ENCODE measurements at places on chromosomes 4 and X.

DNA sequence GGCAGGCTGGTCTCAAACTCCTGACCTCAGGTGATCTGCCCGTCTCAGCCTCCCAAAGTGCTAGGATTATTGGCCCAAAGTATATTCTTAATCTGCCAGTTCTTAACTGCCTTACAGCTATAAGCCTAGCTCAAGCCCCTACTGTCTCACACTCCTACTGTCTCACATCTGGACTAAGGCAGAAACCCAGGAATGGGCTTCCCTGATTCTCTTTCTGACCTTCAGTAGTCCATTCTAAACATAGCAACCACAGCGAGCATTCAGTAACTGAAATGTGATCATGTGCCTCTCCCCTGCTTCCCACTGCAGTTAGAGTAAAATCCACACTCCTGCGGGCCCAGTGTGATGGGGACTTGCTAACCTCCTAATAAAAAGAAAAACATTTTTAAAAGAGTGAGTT lies 58.9 kb downstream of the MTMR1 start:
- no peak for DNase-seq

GRCh38 chr4:138299881-138300280 lies 57.7 kb upstream of the SLC7A11 start:
- DNase-seq = no peak

DNA sequence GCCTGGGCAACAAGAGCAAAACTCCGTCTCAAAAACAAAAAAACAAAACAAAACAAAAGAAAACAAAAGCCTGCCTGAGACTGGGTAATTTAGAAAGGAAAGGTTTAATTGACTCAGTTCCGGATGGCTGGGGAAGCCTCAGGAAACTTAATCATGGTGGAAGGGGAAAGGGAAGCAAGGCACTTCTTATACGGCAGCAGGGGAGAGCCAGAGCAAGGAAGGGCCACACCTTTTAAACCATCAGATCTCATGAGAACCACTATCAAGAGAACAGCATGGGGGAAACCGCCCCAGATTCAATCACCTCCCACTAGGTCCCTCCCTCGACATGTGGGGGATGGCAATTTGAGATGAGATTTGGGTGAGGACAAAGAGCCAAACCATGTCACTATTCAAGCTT lies 122.2 kb downstream of the UBE2K start:
- no peak for DNase-seq

- no peak for DNase-seq
These were observed 261.1 kb upstream of the PLCXD1 start for GRCh38 chrX:19912-20571.

- DNase-seq = no peak
These were observed 29.1 kb downstream of the MAGED1 start for GRCh38 chrX:51922561-51922960.

DNA sequence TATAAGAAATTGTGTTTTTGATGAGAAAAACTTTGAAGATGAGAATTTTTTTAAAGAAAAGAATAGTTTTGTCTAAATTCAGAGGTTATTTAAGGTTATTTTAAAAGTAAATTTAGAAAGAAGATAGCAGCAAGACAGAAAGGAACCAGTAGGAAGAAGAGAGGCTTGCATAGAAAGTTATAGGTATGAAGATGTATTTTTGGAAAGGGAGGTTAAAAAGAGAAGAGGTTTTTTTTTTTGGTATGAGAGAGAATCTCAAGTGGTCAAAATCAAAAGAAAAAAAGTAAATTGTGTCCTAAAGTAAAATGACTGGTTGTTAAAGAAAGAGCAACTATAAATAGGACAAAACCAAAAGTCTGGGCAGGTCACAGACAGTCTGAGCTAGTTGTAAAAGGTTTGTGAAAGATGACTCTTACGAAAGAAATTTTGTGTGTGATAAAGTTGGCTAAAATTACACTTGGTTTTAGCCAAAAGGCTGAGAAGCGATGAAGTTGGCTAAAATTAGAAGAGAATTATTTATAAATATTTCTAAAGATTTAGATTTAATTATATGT lies 16.4 kb upstream of the EIF4E start:
- DNase-seq = no peak

GRCh38 chrX:125404667-125405160 lies 85.0 kb downstream of the TEX13C start:
- no peak for DNase-seq

DNA sequence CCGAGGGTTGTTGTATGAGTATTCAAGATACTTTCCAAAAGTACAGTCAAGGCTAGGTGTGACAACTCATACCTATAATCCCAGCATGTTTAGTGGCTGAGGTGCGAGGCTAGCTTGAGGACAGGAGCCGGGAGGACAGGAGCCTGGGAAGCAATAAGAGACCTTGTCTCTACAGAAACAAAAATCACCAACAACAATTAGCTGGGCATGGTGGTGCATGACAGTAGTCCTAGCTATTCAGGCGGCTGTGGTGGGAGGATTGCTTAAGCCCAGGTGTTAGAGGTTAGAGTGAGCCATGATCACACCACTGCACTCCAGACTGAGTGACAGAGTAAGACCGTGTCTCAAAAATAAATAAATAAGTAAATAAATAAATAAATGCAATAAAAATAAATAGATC lies 91.6 kb downstream of the TLL1 start:
- DNase-seq = no peak

GRCh38 chrX:112867570-112867969 lies 26.9 kb upstream of the AMOT start:
- DNase-seq = no peak

DNA sequence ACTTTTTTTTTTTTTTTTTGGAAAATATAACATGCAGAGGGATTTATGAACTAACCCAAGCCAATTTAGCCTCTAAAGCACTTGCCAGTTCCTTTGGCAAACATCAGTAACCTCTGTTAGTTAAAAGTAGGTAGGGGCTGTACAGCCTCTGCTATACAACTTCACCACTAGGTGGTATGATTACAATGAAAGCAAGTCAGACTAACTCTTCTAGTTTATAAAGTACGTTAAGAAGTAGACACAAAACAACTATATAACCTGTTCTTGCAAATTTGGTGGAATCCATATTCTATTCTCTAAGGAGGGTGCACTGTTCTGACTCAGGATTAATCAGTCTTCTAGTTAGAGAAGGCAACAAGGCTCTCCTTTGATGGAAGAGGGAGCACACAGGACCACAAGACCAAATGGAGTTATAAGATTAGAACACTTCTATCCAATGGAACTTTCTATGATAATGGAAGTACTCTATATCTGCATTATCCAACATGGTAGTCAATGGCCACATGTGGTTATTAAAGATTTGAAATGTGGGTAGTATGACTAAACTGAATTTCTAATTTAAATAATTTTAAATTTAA lies 12.8 kb downstream of the AIMP1 start:
- DNase-seq = no peak

- no peak for DNase-seq
These were observed 157.7 kb downstream of the CBR4 start for GRCh38 chr4:168852387-168852786.

- DNase-seq = no peak
These were observed at the start of gene DAPP1 for GRCh38 chr4:99816545-99817308. Gene DAPP1, plus strand, starts transcription at chr4:99816827. Its CDS starts 87 bp downstream, at chr4:99816914.

GRCh38 chrX:154397888-154398667 lies at the start of gene RPL10:
Gene RPL10, plus strand, starts transcription at chrX:154398377. Its CDS starts 143 bp downstream, at chrX:154398520.
- peak; percentile 99 for DNase-seq

- no peak for DNase-seq
These were observed 24.2 kb downstream of the OTOP1 start for GRCh38 chr4:4202510-4202909.

GRCh38 chrX:73828080-73828720 lies 265.2 kb downstream of the CHIC1 start:
- no peak for DNase-seq

- DNase-seq = no peak
These were observed 348.0 kb upstream of the NR3C2 start for GRCh38 chr4:148790246-148790645.

DNA sequence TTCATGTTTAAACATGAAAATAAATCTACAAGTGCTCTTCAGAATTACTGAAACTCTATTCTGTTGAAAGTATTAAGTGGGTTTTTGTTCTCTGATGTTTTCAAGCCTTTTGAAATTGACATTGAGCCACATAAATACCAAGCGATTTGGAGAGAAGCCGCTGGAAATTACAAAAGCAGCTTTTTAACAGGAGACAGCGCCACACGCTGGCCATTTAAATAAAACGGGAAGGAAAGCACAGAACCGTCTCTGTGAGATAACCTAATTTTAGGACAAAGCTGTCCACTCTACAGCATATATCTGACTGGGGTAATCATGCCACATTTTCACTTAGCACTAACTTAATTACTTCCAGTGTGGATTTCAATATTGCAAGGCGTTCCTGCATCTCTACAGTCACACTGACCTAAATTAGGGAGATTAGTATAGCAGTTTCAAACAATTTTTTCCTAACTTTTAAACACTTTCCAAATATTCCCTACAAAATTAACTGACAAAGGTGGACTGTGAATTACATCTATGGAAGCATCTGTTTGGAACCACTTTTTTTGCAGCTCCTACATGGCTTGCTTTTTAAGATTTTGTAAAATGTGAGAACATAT lies 6.8 kb upstream of the ANOS1 start:
- DNase-seq = no peak

GRCh38 chr4:131644619-131645018 lies 1504.5 kb upstream of the PCDH10 start:
- no peak for DNase-seq

DNA sequence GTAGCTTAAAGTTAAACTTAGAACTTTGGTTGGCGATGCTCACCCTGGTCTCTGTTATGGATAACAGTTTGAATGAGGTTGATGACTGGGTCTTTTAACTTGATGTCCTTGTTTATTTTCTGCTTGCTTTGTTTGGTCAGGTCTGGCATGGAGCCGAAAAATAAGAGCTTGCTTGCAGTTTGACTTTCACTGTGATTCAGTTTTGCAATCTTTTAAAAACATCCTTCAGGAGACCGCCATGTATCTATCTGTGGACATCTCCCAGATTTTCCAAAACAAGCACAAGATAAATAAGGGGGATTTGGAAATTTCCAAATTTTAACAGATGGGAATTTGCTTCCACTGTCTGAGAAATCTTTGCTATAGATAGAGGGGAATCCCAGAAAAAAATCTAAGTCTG lies 246.7 kb downstream of the PALLD start:
- DNase-seq = no peak

GRCh38 chr4:176758731-176759130 lies 34.0 kb downstream of the VEGFC start:
- DNase-seq = no peak

DNA sequence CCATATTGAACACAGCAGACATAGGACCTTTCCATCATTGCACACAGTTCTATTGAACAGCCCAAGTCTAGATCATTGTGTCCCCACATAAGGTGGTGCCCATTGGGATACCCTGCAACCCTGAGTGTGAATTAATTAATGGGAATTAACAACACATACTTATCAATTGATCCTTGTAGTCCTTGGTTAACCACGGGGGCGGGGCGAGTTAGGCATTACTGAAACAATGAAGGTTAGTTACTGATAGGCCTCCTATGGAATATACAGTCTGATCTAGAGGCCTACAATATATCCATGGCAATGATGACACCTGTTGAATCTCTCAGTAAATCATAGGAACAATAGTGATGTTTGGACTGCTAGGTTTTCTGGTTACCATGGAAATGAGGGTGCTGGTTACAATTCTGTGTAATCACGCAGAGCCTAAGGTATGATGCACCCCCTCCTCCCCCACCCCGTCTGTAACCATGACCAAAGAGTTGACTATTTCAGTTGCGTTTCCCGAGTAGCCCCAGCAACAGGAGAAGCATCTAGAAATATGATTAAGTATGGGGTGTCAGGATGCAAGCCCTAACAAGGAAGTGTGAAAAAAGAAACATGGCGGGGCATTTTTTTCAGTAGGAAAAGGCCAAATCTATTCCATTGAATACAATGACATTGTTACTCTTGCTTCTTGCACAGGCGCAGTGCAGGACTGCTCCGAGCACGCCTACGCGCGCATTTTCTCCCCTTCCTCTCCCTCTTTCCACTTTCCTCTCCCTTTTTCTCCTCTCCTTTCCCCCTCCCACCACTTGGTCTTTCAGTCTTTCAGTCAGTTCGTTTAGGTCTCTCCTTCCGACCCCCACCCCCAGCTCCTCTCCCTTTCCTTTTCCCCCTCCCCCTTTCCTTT lies 677 bp upstream of the NONO start:
- DNase-seq = no peak

DNA sequence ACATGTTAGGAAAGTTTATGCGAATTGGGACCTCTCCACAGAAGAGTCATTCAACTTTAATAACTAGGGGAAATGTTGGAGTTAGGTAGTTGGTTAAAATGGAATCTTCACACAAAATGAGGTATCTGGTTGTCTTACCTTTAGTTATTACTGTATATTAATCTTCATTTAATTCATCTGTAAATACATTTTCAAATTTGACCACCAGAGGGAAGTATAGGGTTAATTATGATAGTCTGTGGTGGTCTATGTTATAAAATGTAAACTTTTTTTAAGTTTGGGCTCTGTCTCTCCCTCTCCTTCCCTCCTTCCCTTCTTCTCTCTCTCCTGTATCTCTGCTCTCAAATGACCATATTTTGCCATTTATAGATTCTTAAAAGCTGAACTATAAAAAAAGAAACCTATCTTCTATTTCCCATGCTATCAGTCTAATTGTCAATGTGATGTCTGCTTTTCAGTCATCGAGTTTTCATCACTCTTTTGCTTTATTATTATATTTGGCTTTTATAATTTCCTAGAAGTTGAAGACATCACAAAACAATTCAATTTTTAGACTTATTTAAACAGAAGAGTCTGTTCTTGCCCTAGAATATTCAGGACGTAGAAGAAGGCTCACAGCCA lies 49.8 kb downstream of the TMEM144 start:
- DNase-seq = no peak

GRCh38 chr4:74174941-74175340 lies 17.0 kb downstream of the MTHFD2L start:
- no peak for DNase-seq

GRCh38 chr4:185932491-185932890 lies 120.5 kb upstream of the SORBS2 start:
- no peak for DNase-seq

- DNase-seq = no peak
These were observed 717 bp downstream of the MGAT4D start for GRCh38 chr4:140497405-140497746.

DNA sequence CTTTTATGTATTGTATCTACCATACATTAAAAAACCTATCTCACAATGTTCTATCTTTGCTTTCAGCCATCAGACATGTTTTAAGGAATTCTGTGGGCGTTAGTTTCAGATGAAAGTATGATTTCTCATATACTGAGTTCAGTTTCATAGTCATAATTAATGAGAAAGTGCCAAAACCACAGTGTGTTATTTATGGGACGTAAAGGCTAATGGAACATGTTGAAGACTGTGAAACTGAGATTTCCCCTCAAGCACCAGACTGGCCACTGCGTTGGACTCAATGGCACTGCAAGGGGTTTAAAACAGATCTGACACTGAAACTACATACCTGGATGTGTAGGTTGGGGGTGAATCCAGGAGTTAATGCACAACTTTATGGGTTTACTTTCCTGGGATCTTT lies 32.0 kb downstream of the F8 start:
- DNase-seq = no peak

- no peak for DNase-seq
These were observed 354.7 kb upstream of the SPANXN4 start for GRCh38 chrX:142671036-142671435.

Measured in pancreas (tissue), 10 donors.